ENCODE measurements at places on chromosomes 2 and 18. TPM values are rescaled to one million over a fixed set of nuclear protein-coding genes. Genes with fewer than 3 reads are reported as not detected.

The KIAA2012 gene
- under 0.01 TPM for total RNA-seq

The SKOR2 gene
- not detected for total RNA-seq

The NDUFB3 gene
- 44.1 TPM for total RNA-seq

The SPOPL gene
- total RNA-seq = 21.6 TPM

The CEBPZ gene
- total RNA-seq = 44.9 TPM

The PAX3 gene
- total RNA-seq = not detected

The FAM110C gene
- total RNA-seq = not detected

The CNRIP1 gene
- 25.1 TPM for total RNA-seq

The POMC gene
- total RNA-seq = 0.32 TPM

The SERPINB10 gene
- not detected for total RNA-seq

The TCF23 gene
- total RNA-seq = not detected

The HAAO gene
- total RNA-seq = 1.6 TPM

The RIT2 gene
- total RNA-seq = not detected

The C2orf80 gene
- total RNA-seq = not detected

The GAD1 gene
- total RNA-seq = not detected

The SH3YL1 gene
- 35.4 TPM for total RNA-seq
